NCI-H2171 treated with DMSO at 0.1 percent for 48 hours (cell line): ENCODE measurements at places on chromosomes 3 and 15.

DNA sequence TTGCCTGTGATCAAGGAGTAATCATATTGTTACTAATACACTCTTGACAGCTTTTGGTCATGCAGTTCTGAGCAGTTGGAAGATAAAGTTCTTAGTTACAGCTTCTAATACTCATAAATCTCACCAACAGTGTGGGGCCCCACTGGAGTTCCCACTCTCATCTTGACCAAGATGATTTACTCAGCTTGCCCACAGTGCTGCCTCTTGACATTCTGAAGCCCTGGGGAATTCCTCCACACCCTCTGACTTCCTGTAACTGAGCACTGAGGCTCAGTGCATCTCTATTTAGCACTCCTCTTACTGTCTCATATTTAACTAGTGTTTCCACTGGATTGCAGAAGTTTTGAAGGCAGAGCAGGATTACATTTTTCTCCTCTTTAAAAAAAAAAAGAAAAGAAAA is 1.9 kb upstream of the ARL6IP5 start:
- no peak for DNase-seq

DNA sequence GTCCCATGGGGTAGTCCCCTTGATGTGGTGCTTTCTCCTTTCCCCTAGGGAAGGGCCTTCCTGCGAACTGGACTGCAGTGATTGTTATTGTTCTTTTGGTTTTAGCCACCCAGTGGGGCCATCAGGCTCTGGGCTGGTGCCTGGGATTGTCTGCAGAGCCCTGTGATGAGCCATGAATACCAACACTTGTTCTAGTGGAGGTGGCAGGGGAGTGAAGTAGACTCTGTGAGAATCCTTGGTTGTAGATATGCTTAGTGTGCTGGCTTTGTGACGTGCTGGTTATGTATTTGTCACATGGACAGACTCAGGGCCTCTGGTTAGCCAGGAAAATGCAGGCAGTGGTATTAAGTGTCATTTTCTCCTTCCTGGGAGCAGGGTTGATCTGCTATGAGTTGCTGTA is 51.8 kb upstream of the NDUFB4 start:
- DNase-seq, result no peak

DNA sequence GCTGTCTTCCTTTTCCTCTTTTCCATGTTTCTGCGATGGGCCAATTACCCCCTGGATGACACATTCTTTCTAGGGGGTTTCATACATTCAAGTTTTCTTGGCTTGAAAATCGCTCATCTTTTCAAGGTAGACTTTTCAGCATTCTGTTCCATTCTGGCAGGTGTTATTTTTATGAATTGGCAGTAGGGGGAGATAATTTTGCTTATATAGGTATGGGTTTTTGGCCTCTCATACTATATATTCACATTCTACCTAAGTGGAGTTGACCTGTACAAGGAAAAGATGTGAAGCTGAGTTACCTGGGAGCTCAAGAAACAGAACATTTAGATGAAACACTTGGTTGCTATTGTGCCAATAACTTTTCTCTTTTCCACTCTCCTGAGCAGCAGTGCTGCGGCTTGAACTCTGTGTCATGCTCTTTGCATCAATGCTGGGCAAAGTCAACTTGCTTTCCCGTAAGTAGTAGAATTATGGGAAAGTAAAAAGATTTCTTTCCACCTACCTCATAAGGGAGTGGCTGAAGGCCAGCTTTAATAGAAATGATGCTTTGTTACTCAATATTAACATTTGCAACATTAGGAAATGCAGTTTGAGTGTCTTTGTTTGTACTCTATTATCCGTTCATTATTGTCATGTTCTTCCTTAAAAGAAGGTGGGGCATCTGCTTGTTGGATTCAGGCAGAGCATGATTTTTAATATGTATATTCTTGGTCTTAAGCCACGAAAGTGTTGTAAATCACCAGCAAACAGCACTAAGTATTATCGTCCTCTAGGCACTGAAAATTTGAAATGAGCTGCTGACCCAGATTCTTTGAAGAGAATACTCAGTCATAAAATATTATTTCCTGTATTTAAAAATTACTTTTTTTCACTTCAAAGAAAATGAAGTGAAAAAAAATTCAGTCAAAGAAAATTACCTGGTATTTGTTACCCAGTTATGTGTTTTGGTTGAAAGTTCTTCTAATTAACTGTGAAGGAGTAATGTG is 27.7 kb upstream of the MFSD1 start:
- no peak for DNase-seq

- no peak for DNase-seq
Observed at GRCh38 chr3:58317811-58318210, 11.5 kb downstream of the HTD2 start.

DNA sequence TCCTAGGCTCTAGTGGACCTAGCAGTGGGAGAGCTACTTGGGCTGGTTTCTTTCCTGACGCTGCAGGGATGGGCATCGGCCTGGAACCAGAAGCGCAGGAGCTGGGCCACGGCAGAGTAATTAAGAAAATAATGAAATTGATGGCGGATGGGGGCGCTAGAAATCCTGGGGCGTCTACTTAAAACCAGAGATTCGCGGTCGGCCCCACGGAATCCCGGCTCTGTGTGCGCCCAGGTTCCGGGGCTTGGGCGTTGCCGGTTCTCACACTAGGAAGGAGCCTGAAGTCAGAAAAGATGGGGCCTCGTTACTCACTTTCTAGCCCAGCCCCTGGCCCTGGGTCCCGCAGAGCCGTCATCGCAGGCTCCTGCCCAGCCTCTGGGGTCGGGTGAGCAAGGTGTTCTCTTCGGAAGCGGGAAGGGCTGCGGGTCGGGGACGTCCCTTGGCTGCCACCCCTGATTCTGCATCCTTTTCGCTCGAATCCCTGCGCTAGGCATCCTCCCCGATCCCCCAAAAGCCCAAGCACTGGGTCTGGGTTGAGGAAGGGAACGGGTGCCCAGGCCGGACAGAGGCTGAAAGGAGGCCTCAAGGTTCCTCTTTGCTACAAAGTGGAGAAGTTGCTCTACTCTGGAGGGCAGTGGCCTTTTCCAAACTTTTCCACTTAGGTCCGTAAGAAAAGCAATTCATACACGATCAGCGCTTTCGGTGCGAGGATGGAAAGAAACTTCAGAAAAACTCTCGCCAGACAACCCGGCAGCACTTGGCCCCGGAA is 6.1 kb downstream of the SOX14 start:
- DNase-seq, result no peak

- no peak for DNase-seq
Observed at GRCh38 chr3:177468331-177468730, 271.0 kb upstream of the TBL1XR1 start.

DNA sequence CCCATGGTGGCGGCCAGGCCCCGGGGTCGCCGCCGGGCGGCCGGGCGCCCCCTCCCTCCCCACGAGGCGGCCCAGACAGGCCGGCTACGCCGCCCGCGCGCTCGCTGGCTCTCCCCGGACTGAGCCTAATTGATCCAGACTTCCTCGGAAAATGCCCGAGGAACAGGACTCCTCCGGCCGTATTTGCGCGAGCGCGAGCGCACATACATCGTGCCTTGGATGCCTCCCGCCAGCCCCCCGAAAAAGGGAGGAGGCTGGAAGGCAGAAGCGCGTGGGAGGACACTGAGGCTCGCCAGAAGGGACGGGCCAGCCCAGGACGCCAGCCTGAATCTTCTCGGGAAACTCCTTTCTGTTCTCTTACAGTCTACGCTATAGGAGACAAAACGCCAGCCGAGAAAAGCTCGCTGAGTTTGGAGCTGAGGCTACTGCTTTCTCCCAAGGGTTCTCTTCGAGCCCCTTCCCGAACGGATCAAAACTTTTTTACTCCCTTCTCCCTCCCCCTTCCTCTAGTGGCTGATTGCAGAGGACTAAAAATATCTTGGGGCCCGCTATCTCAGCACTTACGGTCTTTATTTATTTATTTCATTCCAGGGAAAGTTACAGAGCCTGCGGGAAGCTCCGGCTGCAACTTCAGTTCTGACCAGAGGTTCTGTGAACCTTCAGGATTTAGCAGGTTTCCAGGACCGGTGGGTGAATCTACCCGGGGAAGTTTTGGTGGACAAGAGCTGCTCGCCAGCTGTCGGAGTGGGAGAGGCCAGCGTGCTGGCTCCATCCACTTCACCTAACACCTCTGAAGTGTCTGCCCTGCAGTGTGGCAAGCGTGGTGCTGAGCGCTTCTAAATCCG is at the start of gene PDZRN3:
Gene PDZRN3 (minus strand): TSS at position 121 of the 845 bp plus-strand sequence.
- DNase-seq, result no peak

- no peak for DNase-seq
Observed at GRCh38 chr15:48781017-48781416, 29.9 kb downstream of the CEP152 start.

- peak; percentile 45 for DNase-seq
Observed at GRCh38 chr3:53531749-53532148, 37.3 kb downstream of the CACNA1D start.

GRCh38 chr3:113521981-113522380 is 7.0 kb upstream of the SPICE1 start:
- no peak for DNase-seq

- DNase-seq, result no peak
Observed at GRCh38 chr3:16026753-16027152, 147.7 kb upstream of the GALNT15 start.

- DNase-seq, result no peak
Observed at GRCh38 chr3:10232137-10232536, 16.1 kb upstream of the TATDN2 start.

DNA sequence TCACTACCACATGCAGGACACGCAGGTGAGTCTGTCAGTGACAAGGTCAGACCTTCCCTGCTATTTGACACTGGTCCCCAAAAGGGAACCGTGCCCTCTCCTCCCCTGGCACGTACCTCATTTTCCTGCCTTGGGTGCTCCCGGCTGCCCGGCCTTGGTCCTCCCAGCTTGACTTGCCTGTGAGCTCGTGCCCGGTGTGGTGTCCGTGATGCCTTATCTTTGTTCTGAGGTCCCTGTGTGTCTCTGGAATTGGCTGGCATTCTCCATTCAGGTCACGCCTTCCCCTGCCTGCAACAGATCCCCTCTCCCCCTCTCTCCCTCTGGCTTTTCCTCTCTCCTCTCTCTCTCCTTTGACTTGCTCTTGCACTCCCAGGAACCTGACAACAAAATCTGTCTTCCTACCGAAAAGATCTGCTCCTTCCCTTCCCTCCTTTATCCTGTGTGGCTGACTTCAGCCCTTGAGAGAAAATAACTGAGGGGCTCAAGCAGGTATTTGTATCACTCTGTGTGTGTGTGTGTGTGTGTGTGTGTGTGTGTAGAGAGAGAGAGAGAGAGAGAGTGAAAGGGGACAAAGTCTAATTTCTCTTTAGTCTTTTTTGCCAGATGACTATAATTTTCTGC is at the start of gene MASP1:
Gene MASP1 (minus strand): TSS at position 226 of the 621 bp plus-strand sequence. CDS start 105 bp downstream, at position 121.
- DNase-seq, result no peak

DNA sequence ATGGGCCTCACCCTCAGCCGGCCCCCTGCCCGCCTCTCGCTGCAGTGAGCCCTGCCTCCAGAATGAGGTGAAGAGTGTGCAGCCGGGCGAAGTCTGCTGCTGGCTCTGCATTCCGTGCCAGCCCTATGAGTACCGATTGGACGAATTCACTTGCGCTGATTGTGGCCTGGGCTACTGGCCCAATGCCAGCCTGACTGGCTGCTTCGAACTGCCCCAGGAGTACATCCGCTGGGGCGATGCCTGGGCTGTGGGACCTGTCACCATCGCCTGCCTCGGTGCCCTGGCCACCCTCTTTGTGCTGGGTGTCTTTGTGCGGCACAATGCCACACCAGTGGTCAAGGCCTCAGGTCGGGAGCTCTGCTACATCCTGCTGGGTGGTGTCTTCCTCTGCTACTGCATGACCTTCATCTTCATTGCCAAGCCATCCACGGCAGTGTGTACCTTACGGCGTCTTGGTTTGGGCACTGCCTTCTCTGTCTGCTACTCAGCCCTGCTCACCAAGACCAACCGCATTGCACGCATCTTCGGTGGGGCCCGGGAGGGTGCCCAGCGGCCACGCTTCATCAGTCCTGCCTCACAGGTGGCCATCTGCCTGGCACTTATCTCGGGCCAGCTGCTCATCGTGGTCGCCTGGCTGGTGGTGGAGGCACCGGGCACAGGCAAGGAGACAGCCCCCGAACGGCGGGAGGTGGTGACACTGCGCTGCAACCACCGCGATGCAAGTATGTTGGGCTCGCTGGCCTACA is 8.5 kb downstream of the GRM2 start:
- no peak for DNase-seq

DNA sequence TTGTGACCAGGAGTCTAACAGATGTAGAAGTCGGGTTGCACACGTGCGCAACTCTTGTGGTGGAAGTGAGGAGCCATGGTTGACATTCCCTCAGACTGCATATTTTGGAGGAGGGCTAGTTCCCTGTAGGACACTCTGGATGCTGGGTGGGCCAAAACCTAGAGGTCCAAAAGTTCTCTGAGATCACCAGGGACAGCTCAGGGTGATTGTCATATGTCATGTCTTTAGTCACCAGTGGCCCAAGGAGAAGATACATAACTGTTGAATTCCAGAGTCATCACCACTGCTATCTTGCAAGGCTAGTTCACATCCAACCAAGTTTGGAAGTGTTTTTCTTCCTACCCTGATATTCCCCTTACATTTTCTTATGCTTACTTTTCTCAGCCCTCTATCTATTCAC is 95.2 kb upstream of the C3orf80 start:
- DNase-seq, result no peak

DNA sequence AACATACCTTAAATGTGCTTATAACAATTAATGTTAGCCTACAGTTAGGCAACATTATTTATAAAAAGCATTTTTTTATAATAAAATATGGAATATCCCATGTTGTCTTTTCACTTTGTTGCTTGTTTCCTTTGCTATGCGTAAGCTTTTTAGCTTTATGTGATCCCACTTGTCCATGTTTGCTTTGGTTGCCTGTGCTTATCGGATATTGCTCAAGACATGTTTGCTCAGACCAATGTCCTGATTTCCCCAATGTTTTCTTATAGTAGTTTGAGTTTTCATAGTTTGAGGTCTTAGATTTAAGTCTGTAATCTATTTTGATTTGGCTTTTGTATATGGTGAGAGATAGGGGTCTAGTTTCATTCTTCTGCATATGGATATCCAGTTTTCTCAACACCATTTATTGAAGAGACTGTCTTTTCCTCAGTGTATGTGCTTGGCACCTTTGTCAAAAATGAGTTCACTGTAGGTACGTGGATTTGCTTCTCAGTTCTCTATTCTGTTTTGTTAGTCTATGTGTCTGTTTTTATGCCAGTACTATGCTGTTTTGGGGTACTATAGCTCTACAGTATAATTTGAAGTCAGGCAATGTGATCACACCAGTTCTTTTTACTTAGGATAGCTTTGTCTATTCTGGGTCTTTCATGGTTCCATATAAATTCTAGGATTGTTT is 592.7 kb upstream of the SEMA6D start:
- DNase-seq, result no peak

DNA sequence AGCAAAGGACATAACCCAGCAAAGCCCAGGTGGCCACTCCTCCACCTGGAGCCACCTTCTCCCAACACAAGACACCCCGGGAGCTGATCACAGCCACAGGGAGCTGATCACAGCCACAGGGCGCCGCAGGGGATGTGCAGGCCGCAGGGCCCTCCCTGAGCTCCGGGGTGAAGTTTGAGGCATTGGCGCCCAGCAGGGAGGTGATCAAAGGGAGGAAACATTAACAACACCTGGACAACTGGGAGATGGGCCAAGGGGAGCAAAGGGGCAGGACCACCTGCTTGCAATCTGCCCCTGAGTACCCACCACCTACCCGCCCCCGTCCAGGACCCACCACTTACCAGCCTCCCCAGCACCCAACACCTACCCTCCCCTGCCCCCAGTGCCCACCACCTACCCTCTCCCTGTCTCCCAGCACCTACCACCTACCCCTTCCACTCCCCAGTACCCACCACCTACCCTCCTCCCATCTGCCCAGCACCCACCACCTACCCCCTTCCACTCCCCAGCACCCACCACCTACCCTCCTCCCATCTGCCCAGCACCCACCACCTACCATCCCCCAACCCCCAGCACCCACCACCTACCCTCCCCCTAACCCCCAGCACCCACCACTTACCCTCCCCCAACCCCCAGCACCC is 2.4 kb downstream of the UROC1 start:
- peak; percentile 5 for DNase-seq

GRCh38 chr3:55937301-55937700 is 450.2 kb upstream of the WNT5A start:
- no peak for DNase-seq
